ENCODE measurements at places on chromosomes 7 and 10.

DNA sequence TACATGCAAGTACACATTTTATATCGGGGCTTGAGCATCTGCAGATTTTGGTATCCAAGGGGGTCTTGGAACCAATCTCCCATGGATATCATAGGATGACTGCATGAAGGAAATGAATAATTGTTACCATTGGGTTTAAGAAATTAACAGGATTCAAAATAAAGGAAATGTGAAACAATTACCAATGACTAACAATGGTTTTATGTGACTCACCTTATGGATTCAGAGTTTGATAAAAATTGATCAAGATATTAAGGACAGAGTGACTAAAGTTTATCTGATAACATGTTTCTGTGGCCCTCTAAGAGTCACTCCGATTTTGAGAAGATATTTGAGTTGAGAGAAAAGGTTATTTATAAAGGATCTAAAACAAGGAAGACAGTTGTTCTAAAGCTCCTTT is 93.0 kb upstream of the ODAD2 start:
- DNase-seq: no peak

DNA sequence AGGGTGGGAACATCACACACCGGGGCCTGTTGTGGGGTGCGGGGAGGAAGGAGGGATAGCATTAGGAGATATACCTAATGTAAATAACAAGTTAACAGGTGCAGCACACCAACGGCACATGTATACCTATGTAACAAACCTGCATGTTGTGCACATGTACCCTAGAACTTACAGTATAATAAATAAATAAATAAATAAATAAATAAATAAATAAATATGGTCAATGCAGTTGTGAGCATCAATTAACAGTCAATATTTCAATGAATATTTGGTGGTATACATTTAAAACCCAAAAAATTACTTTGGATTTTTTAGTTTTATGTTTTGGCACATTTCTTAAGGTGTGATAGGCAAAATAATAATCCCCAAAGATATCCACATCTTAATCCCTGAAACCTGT is 15.6 kb downstream of the TRDMT1 start:
- no peak for DNase-seq

- DNase-seq: no peak
Measured at GRCh38 chr7:98584830-98585229, 32.3 kb upstream of the NPTX2 start.

DNA sequence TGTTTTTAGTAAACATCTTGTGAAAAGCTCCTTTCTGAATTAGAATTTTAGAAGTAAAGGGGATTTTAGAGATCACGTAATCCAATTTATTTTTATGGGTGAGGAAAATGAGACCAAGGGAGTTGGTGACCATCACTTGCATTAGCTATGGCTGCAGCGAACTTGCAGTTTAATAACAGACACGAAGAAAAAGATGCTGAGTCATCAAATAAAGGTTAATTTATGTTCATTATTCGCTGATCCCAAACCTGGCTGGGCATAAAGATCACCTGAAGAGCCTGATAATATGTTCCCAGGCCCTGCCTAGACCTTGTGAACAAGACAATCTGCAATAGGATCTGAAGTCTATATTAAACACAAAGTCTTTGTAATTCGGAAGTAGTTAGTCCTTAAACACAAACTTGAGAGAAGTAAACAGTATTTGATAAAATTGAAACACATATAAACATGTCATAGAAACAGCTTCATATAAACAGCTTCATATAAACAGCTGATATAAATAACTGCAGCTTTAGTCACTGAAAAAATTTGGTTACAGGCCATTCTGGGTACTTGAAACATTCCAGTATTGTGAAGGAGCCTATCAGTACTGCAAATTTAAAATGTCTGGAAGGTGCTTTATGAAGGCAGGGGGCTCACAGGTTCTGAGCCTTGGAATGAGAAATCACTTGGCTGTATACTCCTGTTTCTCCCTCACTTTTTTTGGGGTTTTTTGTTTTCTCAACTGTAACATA is 16.5 kb downstream of the GPR158 start:
- no peak for DNase-seq

GRCh38 chr10:35493196-35494118 is 111.7 kb upstream of the GJD4 start:
- no peak for DNase-seq

GRCh38 chr10:1366811-1367425 is 310.7 kb downstream of the WDR37 start:
- no peak for DNase-seq

DNA sequence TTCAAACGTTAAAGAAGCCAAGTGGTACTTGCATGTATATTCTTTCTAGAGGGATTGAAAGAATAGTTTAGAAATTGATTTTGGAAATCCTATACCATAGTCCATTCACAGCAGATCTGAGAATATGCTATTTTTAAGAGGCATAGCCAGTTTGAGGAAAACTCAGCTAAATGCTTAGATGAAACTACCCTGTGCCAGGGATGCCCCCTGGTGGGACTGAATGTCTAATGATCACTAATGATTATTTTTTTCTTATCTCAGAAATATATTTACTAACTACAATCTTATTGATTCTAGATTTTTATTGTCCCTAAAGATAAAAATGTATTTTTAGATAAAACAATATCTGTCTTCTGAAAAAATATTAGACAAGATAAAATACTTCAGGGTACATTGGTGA is 844.9 kb upstream of the PHF14 start:
- no peak for DNase-seq

GRCh38 chr7:108407676-108408075 is 48.6 kb downstream of the NRCAM start:
- DNase-seq: no peak

- no peak for DNase-seq
Measured at GRCh38 chr10:75291805-75292204, 56.0 kb upstream of the COMTD1 start.

DNA sequence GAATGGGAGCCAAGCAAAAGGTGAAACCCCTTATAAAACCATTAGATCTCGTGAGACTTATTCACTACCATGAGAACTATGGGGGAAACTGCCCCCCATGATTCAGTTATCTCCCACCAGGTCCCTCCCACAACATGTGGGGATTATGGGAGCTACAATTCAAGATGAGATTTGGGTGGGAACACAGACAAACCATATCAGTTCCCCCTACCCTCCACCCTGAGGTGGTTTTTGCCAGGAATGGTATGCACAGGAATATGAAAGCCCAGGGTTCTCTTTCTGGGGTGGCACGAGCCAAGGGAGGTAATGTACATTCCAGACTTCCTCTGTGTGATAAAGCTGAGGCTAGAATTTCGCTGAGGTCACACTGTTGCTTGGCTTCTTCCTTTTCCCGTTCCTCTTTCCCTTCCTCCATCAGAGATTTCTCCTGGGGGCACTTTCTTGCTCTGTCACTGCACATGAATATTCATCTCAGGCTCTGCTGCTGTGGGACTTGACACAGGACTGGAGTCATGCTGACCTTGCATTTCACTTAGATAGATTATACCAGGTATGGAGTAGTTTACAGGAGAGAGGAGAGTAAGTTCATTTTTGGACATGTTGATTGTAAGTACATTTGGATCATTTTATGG is 347.0 kb upstream of the MTPN start:
- no peak for DNase-seq

DNA sequence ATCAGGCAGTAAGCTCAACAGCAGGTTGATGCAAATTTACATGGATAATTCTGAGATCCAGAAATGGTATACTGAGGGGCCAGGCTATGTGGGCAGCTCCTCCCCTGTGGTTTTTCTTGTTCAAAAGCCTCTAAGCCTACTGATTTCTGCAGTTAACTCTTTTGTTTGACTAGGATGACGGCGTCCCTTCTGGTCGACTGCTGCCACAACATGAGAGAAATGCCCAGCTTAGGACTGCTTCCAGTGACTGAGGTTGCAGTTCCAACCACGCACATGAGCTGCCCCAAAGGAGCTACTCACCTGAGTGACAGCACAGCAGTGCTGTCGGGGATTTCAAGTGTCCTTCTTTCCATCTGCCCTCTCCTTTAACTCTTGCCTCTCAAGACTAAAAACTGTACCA is 973.0 kb upstream of the GHITM start:
- DNase-seq: no peak

GRCh38 chr10:106284802-106285587 is 879.5 kb downstream of the SORCS1 start:
- DNase-seq: no peak

- no peak for DNase-seq
Measured at GRCh38 chr10:117201826-117202225, 4.5 kb downstream of the KCNK18 start.

DNA sequence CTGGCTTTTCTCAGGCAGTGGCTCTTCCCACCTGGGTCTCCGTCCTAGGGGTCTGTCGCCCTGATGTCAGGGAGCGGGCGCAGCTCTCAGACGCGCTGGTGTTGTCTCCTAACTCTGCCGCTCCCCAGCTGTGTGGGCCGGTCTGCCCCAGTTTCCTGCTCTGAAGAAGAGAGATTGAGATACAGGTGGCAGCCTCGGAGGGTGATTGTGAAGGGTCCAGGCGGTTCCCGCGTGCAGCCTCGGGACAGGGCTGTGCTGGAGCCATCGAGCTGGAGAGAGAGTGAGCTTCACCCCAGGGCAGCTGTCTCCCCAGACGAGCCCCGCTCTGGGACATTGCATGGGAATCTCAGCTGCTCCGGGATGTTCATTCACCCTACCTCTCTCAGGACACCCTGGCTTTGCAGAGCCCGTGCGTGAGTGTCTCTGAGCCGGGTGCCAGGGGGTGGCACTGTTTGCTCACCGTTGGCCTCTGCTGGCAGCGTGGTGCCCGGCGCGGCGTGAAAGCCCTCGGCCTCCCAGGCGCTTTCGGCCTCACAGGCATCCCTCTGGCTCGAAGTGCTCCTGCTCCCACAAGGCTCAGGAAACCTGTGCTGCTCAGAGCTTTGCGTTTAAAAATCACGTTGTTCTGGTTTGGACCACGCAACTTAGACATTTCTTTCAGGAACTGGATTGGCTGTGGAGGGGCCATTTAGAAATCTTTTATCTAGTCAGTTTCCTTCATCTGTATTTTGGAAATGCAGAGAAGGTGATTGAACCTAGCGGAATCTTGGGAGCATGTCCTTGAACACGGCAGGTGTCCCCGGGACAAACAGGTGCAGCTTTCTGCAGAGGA is 33.8 kb upstream of the ZFAND2A start:
- no peak for DNase-seq

- no peak for DNase-seq
Measured at GRCh38 chr7:12851841-12852240, 164.4 kb downstream of the ARL4A start.

GRCh38 chr10:116765648-116766081 is 23.3 kb upstream of the HSPA12A start:
- no peak for DNase-seq

- no peak for DNase-seq
Measured at GRCh38 chr10:133199488-133199885, 30.5 kb upstream of the UTF1 start.

DNA sequence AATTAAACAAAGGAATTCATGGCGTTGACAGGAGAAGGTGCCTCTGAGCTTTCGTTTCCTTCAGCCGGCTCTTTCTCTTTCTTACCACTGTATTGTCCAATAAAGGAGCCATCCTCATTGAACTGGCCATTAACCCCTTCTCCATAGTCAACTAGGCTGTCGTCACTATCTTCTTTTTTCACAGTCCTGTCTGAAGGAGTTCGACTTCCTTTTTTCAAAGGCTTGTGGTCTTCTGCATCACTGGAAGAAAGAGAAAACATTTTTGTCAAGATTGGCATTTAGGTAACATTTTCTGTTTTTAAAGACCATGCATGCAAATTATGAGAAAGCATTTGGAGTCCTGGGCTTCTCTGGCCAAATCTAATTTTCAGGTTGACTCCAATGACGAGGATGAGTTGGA is 19.7 kb upstream of the LAMB4 start:
- no peak for DNase-seq

DNA sequence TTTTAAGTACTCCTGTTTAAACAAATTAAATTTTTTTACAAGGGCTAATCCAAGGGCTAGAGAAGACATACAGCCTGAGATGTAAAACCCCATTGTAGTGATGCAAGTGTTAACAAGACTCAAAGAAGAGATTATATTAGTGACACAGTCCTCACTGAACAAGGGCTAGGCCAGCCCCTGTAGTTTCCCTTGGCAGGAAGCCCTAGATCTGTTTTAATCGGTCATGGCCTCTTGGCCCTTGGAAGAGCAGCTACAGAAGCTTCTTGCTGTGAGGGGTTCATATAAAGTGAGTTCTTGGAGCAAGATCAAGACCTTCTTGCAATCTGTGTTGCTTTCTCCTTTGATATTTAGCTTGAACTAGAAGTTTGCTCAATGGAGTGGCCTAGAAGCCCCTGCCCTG is 1339.4 kb downstream of the XPNPEP1 start:
- no peak for DNase-seq

DNA sequence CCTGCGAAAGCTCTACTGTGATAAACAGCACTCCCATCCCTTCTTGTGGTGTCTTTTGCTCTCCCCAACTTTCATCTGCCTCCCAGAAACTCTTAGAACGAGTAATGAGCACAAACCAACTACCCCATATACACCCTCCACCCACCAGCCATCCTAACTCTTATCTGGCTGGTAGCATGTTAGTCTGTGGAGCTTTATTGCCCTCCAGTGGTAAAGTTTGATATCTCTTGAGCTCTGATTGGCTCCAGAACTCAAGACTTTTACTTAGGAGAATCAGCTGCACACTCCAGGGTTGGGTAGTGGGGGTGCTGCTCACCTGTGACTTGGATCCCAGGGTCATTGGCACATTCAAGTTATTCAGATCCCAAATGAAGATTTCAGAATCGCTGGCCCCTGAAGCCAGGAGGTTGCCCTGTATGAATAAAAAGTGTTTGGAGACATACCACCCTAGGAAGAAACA is 10.9 kb downstream of the SEC31B start:
- DNase-seq: no peak

DNA sequence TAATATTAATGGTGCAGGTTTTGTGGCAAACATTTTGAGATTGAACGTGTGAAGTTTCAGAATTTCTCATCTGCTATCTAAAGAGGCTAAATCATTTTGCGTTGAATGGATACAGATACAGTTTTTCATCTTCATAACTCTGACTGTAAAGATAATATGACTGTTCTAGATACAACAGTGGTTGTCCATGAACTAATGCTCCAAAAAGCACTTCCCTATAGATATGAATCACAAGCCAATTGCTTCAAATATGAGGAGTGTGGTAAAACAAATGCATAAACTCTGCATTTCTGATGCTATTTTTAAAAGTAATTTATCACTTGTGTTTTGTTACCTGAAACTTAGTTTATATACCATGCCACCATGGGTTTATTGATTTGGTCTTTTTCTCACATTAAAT is 750.1 kb downstream of the MAGI2 start:
- no peak for DNase-seq
